ENCODE measurements at places on chromosomes 12 and 14.

DNA sequence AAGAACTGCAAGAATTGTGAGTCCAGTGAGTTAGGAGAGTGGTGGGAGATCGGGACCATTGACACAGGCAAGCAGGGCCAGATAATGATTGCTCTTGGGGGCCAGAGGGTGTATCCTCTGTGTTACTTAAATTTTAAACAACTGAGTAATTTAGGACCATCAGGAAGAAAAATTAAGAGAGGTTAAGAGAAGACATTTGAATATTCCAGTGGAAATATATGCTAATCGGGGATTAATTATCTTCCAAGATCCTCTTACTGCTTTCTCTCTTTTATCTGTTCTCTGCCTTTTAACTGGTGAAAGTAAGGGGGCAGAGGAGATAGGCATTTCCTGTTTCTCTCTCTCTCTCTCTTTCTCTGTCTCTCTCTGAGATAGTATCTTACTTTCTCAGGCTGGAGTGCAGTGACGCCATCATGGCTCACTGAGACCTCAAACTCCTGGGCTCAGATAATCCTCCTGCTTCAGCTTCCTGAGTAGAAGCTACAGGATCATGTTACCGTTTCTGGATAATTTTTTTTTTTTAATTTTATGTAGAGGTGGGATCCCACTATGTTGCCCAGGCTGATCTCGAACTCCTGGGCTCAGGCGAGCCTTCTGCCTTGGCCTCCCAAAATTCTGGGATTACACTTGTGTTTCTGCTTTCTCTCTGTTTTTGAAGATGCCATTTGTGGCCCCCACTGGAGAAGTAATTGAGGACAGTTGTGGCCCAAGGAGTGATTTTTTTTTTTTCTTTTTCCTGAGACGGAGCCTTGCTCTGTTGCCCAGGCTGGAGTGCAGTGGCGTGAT is 85.1 kb downstream of the DIP2B start:
- DNase-seq, result peak; percentile 75

DNA sequence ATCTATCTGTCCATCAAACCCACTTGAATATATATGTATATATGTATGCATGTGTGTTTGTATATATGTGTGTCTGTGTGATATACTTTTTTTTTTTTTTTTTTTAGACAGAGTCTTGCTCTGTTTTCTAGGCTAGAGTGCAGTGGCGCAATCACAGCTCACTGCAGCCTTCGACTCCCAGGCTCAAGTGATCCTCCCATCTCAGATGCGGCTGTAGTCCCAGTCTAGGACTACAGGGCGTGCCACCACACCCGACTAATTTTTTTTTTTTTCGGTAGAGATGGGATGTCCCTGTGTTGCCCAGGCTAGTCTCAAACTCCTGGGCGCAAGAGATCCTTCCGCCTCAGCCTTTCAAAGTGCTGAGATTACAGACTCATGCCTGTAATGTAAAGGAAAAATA is 13.0 kb upstream of the APOBEC1 start:
- DNase-seq, result no peak

DNA sequence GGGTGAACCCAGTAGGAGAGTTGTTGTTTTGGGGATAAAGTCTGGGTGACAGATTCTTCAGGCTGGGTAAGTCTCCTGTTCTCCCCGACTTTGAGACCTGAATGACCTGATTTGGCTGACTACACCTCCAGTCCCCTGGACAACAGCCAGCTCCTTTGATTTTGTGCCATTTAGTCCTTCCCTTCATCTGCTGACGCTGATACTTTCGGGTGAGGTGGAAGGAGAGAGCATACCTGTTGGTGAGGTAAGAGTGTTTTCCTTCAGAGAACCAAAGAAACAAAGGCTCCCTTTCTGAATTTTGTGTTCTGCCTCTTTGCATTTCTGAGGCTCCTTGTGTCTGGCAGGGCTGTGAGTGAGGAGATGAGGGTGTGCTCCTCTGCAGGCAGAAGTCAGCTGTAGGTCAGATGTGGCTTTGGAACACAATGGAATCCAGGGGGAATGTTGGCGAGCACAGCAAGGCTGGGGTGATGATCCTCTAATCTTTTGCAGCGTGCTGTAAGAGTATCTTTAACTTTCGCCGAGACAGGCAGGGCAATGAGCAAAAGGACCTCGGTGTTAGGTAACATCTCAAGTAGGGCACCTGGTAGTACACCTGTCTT is 12.1 kb downstream of the ETV6 start:
- no peak for DNase-seq

DNA sequence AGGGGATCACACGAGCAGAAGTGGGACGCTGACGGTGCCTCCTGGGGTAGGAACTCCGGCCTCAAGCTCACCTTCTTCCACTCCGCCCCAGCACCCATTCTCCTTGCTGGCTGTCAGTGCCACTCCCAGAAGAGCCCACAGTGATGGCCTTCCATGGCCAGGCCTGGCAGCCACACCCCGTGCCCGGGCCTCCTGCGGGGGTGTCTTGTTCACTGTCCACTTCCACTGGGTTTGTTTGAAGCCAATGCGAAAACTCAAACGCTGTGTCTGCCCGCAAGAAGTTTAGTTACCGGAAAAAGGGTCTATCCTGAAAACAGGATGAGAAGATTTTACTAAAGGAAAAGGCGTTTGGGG is 38.1 kb downstream of the CCDC88C start:
- no peak for DNase-seq

Data from dermis microvascular lymphatic vessel endothelial cell (primary cell).